Stimulated activated CD4-positive, alpha-beta T cell treated with anti-CD3 and anti-CD28 coated beads, TNF-alpha, amount 100 ng/mL, for 1 hour (primary cell): ENCODE measurements at places on chromosomes 13 and 19.

DNA sequence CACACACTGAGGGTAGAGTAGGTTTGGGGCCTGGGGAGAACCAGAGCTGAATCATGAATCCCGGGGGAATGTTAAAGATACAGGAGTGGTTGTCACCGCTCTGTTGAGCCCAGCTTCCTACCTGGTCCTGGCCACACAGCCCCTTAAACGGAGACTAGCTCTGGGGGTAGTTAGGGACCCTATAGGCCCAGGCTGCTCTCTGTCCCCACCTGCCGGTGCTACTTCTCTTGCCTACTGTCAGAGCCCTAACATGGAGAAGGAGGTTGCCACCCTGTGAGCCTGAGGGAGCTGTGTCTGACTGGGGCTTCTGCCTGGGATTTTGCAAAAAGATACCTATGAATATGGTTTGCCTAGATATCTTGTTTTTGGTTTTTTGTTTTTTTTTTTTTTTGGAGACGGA is 36.6 kb upstream of the ZNF429 start:
- DNase-seq: no peak

GRCh38 chr13:27572234-27572901 is 48.0 kb downstream of the LNX2 start:
- no peak for DNase-seq

- no peak for DNase-seq
Measured at GRCh38 chr13:48110931-48111721, 16.2 kb upstream of the MED4 start.

DNA sequence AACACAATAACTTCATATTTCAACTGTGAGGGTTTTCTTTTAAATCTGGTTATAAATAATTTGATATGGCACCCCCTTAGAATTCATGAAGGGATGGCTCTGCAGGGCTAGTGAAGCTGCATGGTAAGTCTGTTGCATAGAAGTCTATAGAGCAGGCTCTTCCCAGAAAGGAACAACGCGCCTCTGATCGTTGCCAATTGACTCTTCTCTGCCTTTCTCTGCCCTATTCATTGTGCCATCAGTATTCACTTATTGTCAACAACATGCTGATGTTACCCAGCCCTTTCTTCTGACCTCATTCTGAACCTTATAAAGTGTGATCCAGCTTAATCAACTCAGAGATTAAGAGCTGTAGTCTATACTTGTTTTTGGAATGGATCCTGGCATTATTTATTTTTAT is 16.3 kb upstream of the DCT start:
- no peak for DNase-seq

DNA sequence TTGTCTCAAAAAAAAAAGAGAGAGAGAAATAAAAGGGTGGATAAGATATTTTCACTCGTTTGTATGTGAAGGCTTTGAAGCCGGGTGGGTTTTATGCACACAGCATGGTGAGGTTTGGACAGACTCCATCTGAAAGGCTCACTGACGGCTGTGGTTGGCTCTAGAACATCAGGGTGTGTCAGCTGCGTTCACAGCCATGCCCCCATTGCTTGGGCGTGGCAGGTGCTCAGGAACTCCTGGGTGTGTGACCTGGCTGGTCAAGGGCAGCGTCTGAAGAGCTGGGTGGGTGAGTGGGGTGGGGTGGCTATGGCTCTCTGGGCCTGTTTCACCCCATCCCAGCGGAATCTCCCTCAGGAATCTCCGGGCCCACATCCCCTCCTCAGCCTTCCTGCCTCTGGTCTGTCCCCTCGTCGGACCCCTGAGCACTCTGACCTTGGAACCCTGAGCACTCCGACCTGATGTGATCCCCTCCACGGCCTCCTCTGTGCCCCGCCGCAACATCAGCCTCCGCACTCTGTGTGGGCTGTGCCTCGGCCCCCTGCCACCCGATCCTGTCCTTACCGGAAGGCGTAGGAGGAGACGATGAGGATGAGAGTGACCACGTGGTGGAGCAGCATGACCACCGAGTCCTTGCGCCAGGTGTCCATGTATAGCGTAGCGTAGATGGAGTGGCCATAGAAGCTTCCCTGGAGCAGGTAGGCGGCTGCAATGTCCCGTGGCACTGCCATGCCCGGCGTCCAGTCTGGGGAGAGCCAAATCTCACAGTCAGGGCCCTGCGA is 12.2 kb downstream of the CERS1 start:
- no peak for DNase-seq

DNA sequence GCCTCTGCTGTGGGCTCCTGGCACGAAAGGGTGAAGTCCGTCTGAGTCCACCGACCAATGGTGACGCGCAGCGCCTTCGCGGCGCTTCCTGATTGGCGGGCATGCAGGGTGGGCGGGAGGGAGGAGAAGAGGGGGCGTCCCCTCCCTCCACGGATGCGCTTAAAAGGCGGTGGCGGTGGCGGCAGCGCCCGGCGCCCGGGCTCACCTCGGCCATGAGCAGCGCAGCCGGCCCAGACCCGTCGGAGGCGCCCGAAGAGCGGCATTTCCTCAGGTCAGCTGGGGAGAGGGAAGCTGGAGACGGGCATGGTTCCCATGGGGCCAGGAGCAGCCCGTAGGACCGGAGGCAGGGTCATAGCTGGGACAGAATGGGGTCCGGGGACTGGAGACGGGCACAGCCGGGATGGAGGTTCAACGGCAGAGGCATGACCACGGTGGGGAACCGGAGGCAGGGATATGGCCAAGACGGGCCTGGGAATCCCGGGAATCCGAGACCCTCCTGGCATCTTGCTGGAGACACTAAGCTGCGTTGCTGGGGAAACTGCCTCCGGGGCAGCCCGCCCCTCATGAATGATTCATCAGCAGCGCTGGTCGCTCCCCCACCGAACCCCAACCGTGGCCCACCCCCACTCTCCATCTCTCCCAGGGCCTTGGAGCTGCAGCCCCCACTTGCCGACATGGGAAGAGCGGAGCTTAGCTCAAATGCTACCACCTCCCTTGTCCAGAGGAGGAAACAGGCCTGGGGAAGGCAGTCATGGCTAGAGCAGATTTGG is at the start of gene YJEFN3:
Gene YJEFN3, plus strand, starts transcription at position 191 of the 770 bp plus-strand sequence. Its CDS starts 22 bp downstream, at position 213.
- no peak for DNase-seq

GRCh38 chr19:55080968-55081769 is 5.5 kb downstream of the EPS8L1 start:
- peak; percentile 70 for DNase-seq
